Naive B cell (primary cell): ENCODE measurements at places on chromosomes 6 and 20.

GRCh38 chr20:20894753-20895152 is 182.3 kb upstream of the RALGAPA2 start:
- DNase-seq: no peak

DNA sequence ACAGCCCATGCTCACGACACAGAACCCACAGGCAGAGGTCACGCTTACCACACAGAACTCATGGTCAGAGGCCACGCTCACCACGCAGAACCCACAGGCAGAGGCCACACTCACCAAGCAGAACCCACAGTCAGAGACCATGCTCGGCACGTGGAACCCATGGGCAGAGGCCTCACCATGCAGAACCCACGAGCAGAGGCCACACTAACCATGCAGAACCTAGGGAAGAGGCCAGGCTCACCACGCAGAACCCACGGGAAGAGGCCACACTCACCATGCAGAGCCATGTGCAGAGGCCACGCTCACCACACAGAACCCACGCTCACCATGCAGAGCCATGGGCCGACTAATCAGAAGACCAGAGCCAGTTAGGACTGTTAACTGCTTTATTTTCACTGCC is 203.2 kb upstream of the THBS2 start:
- DNase-seq: no peak

DNA sequence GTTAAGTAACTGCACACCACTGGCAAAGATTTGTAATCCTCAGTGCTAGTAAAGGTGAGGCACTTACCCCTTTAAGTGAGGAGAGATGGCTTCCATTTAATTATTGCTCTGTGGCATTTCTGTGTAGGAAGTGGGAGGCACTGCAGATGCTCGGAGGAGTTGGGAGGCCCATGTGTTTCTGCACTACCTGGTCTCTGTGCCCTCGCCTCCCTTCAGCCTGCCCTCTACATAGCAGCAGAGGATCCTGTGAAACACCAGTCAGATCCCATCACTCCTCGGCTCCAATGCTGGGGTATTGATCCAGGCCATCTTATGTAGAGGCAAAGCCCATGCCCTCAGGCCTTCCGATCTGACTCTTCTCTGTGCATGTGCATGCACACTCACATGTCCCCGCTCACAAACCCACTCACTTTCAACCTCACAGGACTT is 67.0 kb downstream of the SLX4IP start:
- no peak for DNase-seq

DNA sequence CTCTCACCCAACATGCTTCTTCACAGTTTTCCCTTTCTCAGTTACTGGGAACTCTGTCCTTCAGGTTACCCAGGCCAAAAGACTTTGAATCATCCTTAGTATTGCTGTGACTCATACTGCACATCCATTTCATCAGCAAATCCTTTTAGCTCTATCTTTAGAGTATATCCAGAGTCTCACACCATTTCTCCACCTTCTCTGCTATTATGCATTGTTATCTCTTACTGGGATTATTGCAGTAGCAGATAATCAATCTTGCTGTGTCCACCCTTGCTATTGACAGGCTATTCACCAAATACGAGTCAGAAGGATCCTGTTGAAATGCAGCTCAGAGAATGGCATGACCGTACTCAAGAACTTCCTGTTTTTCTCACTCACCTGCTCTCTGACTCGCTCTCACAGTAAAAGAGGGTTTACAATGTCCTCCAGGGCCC is 57.3 kb downstream of the BCKDHB start:
- DNase-seq: peak; percentile 19

DNA sequence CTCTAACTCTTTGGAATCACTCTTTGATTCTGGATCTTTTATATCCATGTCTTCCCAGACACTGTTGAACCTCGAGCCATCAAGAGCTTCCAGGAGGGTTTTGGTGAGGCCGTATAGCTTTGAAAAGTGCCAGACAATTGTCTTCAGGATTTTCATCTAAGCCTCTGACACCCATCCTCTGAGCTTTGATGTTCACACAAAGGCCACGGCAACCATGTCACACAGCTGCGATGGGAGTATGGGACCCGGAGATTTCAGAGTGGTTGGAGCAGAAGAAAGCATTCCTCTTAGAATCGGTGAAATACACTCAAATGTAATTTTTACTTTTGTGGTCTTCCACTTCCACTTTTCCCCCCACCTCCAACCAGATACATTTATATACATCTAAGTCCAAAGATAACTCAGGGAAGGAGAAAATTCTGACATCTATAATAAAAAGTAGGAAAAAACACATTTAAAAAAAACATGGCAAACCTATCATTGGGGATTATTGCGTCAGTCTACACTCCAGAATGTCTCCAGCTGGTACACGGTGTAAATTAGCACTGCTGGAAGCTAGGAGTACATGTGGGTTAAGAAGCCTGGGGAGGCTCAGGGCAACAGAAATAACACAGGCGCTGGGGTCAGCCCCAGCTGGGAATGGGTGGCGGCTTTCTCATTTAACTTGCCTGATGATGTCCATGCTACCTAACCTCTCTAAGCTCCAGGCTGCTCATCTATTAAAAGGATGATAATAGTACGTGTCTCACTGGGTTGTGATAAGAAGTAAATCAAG is 92.7 kb downstream of the LY86 start:
- no peak for DNase-seq

DNA sequence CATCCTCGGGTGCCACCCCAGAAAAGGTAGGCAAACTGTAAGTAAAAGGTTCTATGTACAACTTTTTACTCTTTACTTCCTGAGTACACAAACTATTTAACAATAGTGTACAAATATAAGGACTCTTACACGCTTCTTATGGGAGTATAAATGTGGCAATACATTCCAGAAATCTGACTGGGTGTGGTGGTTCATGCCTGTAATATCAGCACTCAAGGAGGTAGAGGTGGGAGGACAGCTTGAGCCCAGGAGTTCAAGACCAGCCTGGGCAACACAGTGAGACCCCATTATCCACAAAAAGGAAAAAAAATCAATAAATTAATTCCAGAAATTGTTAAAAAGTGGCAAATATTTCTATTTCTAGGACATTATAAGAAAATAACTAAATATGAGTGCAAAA is 48.9 kb downstream of the PIGU start:
- DNase-seq: no peak
